ENCODE measurements at places on chromosomes 16 and 17.

DNA sequence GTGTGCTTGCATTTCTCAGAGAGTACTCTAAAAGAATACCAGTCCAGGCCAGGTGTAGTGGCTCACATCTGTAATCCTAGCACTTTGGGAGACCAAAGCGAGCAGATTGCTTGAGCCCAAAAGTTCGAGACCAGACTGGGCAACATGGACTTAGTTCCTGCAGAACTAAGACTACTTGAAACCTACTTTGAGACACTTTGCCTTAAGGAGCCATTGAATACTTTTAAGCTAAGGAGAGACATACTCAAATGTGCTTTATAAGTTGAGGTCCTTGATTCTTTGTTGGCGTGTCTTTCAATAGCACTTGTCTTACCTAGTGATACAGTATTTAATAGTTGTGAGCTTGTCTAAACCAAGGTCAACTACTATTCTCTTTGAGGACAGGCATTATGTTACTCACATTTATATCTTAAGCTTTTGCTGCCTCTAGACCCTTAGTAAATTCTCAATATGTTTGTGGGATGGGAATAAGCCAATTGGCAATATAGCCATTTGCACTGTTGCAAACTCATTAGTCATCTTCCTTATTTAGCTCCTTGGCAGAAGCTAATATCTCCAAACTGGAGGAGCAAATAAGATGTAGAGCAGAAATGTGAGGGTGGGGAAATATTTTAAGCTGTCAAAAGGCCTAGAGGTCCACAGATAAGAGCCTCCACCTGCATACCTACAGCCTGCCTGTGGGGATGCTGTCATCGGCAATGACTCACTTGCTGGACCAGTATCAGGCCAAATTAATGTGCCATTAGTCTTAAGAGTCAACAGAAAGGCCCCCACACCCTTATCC lies 16.3 kb downstream of the SCPEP1 start:
- DNase-seq: no peak

DNA sequence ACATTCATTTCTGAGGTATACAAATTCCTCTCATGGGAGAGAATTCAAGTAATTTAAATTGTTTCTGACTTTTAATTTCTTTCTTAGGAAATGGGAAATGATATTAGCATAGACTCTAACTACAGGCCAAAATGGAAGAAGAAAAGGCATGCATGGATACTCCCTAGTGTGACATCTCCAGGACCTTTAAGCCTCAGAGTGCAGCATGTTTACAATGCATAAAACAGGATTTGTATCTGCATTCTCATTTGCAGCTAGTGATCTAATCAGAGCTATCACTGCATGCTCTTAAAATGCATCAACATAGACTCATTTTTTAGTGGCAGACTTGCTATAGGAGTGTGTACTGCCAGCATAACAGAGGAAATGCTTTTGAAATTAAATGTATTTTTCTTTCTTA lies 224.6 kb upstream of the GOT2 start:
- DNase-seq: no peak

DNA sequence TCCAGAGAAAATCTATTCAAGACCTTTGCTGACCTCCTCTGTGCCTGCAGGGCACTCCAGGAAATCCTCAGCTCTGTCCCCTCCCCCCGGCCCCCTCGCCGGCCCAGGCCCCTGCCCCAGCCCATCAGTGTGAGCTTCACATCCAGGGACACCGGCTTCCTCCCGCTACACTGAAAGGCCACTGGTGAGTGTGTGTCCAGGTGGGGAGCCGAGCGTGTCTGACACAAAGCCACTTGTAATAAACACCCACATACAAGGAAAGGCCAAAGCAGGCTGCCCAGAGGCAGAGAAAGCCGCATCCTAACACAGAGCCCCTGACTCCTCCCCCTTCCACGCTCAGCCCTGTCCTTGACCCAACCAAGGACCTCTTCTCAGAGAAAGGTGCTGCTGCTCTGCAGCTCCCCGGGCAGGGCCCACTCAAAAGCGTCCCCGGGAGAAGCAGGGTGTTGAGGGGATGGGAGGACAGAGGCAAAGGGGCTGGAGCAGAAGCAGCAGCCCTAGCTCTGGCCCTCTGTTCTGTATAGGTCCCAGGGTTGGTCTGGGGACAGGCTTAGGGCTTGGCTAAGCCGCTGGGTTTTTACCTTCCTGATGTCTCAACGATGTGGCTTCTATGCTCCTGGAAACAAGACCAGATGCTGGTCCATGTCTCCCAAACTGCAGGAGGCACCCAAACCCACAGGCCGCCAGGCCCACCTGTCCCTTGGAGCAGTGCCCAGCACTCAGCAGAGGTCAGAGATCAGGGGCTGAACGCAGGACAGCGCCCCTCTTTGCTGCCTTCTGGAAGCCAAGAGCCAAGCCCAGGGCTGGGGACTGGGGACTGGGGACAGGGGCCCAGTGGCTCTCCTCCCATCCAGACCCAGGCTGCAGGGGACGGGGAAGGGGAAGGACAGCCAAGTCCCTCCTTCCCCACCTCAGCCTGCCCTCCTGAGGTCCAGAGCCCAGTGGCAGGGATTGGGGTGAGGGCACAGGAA lies 15.3 kb downstream of the MNT start:
- DNase-seq: no peak

GRCh38 chr17:59329176-59330052 lies 2.0 kb upstream of the YPEL2 start:
- DNase-seq: peak; percentile 70

- DNase-seq: no peak
These were observed 196.3 kb downstream of the KATNIP start for GRCh38 chr16:27746076-27746855.

DNA sequence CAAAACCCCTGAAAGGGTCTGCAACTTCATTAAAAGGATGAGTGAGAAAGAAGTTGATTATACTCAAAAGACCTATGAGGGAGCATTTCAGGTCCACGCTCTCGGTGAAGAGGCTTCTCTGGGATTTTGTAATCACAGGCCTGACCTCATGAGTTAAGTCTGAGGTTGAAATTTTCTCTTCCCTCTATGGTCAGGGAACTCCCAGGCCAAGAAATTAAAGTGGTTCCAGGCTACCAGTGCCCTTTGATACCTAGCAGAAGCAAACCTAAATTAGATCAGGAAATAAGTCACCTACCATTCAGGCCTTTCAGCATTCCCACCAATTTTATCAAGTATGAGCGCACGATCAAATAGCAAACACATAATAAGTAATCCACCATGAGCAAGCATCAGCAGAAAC lies 27.9 kb downstream of the MBTD1 start:
- peak; percentile 67 for DNase-seq

GRCh38 chr17:28189667-28190066 lies 129.3 kb upstream of the TMEM97 start:
- no peak for DNase-seq

- no peak for DNase-seq
These were observed 705.5 kb upstream of the CDH8 start for GRCh38 chr16:62741692-62742091.

DNA sequence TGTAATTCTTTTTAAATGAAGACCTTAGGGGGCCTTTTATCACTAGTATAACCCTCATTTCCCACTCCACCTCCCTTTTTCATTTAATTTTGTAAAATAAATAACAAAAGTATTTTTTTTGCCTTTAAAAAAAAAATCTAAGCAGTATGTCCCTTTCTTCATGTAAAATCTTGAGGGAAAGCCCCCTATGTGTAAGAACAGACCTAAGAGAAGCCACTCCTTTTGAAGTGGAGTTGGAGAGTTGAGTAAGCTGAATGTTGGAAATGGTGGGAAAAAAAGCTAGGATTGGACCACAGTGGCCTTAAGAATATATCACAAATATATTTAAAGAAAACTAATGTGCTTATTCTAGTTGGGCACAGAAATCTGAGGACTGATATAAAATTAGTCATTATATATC lies 44.5 kb upstream of the INTS2 start:
- no peak for DNase-seq

- peak; percentile 48 for DNase-seq
These were observed at the start of gene AXIN2 for GRCh38 chr17:65561452-65562205. AXIN2 (minus strand) TSS chr17:65561648; CDS start chr17:65558620, 3,028 bp downstream.

- DNase-seq: no peak
These were observed 67.6 kb downstream of the KPNA2 start for GRCh38 chr17:68103148-68103547.

DNA sequence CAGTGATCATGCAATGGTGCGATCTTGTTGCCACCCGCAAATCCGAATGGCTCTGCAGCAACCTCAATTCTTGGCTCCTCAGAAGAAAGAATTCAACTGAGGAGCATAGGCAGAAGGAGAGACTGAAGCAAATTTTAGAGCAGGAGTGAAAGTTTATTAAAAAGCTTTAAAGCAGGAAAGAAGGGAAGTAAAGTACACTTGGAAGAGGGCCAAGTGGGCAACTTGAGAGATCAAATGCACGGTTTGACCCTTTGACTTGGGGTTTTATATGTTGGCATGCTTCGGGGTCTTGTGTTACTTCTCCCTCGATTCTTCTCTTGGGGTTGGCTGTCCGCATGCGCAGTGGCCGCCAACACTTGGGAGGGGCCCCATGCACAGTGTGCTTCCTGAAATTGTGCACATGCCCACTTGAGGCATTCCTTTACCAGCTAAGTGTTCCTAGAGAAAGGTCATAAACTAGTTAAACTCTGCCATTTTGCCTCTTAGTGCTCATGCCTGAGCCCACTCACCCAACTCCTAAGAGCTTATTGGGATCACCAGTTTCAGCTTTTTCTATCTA lies 36.7 kb downstream of the ZNRF1 start:
- no peak for DNase-seq

DNA sequence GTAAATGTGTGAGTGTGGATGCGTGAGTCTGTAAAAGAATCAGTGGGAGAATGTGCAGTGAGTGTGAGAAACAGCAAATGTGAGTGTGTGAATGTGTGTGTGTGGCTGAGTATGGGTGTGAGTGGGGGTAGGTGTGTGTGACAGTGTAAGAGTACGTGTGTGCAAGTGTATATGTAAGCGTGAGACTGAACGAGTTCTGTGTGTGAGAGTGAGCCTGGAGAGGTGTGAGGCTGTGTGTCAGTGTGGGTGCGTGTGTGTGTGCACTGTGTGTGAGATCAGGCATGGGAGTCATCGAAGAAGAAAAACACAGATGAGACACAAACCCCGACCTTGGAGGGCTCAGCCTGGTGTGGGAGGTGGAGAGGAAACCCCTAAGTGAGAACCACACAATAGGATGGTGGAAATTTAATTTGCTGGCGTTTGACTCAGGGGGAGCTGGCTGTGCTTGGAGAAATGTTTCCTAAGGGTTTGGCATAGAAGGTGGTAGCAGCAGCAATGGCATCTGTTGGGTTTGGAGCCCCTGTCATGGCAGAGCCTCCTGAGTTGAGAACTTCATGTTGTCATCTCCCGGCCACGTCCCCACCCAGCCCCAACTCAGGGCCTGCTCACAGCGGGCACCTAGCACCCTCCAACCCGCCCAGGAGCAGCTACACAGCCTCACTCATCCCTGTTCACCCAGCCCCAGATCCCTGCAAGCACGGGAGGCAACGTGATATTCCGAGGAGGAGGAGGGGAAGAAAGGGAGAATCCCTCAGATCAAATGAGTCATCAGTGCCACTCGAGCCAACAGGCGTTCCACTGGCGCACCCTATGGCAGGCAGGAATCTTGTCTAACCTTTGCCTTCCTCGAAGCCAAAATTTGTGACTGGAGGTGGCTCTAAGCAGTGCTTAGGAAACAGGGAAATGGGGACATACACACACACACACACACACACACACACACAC lies 14.3 kb upstream of the NUBP1 start:
- no peak for DNase-seq

DNA sequence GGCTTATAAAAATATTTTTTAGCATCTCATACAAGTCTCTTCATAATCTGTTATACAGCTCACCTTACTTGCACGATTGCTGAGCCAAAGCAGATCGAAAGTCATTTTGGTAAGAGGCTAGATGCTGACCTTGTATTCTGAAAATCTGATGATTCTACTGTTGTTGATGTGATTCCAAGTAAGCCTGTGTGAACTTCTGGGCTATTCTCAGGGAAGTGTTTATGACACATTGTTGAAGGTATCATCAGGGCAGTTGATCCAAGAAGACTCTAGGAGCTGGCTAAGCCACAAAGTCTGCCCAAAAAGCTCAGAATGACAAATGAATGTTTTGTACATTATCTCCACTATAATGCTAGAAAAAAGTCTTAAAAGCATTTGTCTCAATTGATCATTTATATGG lies 16.0 kb downstream of the OMG start:
- DNase-seq: no peak

- no peak for DNase-seq
These were observed 37.5 kb upstream of the DHX40 start for GRCh38 chr17:59527931-59528330.

DNA sequence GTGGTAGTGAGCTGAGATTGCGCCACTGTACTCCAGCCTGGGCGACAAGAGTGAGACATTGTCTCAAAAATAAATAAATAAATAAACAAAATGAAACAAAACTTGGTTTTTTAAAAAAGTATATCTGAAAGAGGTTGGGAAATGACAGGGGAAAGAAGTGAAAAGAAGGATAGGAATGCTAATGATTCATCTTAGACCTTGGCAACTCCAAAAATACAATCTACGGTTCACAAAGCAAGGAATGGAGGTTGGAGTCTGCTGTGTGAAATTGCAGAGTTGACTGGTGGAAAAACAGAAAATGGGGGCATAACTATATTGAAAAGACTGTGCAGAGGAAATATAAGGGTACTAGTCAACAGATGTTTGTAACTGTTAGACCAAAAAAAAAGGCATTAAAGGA lies 40.0 kb upstream of the CD300E start:
- DNase-seq: no peak

- no peak for DNase-seq
These were observed 111.9 kb downstream of the CDH13 start for GRCh38 chr16:82738699-82739098.

DNA sequence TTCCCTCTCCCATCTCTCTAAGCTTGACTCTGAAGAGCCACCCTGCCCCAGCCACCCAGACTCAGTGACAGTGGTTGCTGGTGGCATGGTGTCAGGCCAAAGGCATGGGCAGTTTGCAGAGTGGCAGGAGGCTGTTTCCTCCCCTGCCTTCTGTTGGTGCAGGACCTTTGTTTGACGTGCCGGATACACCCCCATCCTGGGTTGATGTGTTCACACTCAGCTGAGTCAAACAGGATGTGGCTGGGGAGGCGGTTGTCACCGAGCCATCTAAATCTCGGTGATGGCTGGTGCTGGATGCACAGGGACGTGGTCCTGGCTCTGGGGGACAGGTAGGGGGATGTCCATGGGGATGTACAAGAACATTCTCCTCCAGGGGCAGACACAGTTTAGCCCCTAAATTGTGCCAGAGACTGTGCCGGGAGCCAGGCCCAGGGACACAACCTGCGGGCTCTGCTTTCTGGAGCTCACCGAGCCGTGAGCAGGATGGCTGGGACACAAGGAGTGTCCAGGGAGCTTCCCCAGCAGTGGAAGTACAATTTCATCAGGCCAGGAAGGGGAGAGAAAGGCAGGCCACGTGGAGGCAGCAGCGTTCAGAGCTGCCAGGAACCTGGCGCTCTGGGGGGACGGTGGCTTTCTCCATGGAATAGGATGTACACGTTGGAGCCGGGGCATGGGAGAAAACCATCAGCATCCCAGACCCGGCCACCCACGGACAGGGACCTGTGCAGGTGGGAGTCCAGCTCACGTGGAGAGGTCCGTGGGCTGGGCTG lies 264.2 kb downstream of the SEC14L1 start:
- DNase-seq: peak; percentile 78

Measured in inflammatory macrophage treated with lipopolysaccharide for 1 hour (primary cell).